ENCODE measurements at places on chromosomes 4 and X.

GRCh38 chr4:106353786-106354185, 14.8 kb downstream of the GIMD1 start:
- no peak for DNase-seq

DNA sequence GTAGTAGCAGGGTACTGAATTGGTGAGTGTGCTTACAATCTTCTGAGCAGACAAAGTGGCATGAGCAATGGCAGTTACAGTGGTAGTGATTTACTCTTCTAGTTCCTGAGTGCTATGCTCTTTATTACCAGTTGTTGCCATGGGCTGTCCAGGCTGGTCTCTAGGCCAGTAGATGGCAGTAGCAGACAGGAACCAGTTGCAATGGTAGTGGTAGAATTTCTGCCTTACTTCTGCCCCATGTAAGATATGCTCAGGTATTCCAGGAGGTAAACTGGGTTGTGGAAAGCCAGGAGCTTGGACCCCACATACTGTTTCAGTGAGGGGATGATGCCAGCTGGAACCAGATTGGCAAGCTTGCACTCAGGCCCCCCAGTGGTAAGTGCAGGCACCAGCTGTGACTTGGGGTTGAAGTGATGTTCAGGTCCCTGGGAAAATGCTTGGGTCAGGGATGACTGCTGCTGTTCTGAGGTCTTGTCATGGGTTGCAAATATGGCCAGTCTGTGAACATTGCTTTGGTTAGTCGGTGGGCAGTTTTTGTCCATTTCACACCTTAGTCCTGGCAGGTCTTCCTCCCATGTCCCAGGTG, 63.0 kb upstream of the ZXDB start:
- no peak for DNase-seq

GRCh38 chr4:180134091-180134866, 2108.9 kb upstream of the TENM3 start:
- no peak for DNase-seq

- DNase-seq = no peak
These were observed 46.6 kb upstream of the FAM47C start for GRCh38 chrX:36961590-36961989.

DNA sequence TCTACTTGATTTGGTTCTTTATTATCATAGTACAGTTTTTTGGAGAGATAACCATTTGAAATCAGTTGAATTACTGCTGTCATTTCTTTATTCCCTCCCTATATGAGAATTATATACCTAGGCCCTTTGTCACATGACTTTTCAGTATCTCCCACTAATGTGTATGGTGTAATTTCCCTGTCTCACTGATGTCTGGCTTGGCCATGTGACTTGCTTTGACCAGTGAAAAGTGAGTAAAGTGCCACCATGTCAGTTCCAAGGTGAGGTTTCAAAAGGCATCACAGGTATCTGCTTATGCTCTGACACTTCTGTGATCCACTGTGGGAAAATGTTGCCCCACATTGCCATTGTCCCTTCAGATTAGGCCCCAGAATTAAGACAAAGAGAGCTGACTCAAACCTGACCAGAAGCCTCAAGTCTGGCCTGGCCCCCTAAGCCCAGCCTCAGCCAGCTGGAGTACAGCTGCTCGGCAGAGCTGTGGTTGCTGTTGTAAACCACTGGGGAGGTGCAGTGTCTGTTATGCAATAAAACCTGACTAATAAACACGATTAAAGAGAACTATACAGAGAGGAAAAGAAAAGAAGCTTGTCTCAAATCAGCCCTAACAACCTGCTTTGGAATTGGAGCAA, 27.5 kb downstream of the SETD7 start:
- no peak for DNase-seq

GRCh38 chrX:40202456-40202855, 104.7 kb upstream of the BCOR start:
- no peak for DNase-seq
